Muscle of back (tissue), 13 donors: ENCODE measurements at places on chromosomes 11 and 22. TPM values are rescaled to one million over a fixed set of nuclear protein-coding genes. Genes with fewer than 3 reads are reported as not detected.

DNA sequence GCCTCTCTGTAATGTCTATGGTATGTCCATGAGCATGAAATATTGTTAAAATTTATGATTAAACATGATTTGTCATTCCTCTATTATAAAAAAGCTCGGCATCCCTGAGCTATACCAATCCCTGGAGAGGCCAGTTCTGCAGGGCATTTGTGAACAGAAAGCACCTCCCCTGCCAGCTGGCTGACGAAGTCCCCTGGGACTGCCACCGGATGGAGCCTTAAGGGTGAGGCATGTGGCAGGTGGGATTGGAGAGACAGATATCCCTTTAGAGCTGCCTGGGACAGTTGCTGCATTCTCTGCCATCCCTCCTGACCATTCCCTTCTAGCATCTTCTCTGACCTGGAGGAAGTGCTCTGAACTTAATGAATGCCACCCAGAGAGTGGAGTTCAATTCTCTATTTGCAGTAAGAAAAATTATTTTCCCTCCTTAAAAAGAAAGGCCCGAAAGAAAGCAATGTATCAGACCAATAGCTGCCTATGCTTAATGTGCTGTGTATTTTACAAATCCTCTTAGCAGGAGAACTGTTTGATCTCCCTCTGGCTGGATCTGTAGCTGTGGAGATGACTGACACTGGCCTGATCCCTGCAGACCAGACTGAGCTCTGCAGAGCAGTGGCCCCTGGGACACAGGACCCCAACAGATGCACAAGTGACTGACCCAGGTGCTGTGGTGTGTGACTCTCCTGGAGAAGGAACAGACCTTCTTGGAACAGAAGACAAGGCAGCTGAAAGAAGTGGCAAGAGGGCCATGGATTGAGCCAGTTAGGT is 219.0 kb upstream of the NAV2 start:
- DNase-seq, result no peak

DNA sequence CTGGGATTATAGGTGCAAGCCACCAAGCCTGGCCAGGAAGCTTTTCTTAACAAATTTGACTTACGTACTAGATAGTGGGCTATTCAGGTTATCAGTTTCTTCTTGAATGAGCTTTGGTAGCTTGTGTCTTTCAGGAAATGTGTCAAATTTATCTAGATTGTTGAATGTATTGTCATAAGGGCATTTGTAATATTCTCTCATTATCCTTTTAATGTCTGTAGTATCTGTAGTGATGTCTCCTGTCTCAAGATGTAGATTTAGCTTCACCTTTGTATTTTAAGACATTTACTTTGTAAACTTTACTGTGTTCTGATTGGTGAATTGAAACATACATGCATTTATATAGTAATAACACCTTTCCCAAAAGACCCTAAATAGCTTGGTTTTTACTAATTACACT is 20.7 kb downstream of the ARHGAP8 start:
- DNase-seq, result no peak

DNA sequence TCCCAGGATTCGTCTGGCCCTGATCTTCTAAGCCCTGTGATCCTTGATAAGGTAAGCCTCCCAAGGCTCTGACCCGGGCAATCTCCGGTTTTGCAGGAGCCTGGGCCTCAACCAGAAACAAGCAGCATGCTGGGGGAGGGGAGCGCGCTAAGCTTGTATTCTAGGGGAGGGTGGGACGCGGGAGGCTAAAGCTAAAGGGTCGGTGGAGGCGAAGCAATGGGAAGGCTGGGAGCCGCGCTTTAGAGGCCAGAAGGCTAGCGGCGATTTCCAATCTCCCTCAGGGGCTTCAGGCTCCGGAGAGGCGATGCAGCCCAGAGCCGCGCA is 753 bp downstream of the PTPN5 start:
- no peak for DNase-seq

DNA sequence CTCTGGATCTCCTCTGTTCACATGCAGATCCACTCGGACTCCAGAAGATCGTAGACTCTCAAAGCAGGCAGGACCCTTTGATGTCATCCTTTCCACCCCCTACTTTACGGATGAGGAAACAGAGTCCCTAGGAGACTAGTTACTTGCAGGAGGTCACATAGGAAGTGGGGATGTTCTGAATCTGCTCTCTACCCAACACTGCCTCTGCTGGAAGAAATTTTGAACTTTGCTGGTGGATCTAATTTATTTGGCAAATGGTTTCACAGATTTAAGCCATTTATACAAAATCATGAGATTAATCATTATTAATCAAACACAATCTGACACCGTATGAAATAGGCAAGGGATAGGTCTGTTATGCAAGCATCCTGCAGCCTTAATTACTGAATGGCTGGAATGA is 55.0 kb upstream of the USP47 start:
- DNase-seq, result no peak

- no peak for DNase-seq
These were observed 202.0 kb downstream of the NTM start for GRCh38 chr11:131572423-131572822.

GRCh38 chr11:35478471-35479091 is 46.8 kb downstream of the PAMR1 start:
- no peak for DNase-seq

GRCh38 chr11:65317025-65317786 is 2.5 kb downstream of the CDC42EP2 start:
- peak; percentile 88 for DNase-seq

GRCh38 chr11:70498171-70498571 is 99.8 kb downstream of the CTTN start:
- DNase-seq, result peak; percentile 27

- DNase-seq, result no peak
These were observed 24.9 kb downstream of the WNT11 start for GRCh38 chr11:76181371-76181770.

- DNase-seq, result peak; percentile 16
These were observed 13.2 kb downstream of the EHF start for GRCh38 chr11:34633990-34634693.

GRCh38 chr11:76810151-76810853 is 27.1 kb downstream of the TSKU start:
- DNase-seq, result no peak

- peak; percentile 10 for DNase-seq
These were observed 258.4 kb downstream of the DYNC2H1 start for GRCh38 chr11:103367650-103368049.

DNA sequence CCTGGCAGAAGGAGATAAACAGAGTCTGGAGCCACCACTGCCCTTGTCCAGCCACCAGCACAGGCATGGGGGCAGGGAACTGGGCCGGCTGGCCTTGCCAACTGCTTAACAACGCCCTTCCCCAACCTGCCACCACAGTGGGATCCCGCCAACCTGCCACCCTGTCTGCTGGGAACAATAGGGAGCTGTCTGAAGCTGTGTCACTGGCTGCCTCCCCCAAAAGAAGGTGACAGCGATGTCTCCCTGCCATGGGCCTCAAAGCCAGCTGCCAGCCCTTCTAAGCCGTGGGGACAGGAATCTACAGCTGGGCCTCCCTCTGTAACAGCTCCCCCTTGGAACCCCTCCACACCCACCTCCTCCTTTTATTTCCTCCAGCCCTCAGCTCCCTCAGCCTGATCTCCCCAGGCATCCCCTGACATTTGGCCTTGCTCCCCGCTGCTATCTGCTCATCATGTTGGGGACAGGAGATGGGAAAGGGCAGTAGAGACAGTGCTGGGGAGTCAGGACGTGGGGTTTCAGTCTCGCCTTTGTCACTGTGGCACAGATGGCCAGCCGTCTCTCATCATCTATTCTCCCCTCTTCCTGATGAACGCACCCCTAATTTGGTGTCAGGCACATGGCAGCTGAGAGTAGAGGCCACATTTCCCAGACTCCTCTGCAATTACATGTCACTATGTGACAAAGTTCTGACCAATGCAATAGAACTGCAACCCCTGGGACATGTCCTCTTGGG is 51.3 kb upstream of the PRDM11 start:
- DNase-seq, result no peak

- peak; percentile 45 for DNase-seq
These were observed 66.8 kb downstream of the LARGE1 start for GRCh38 chr22:33853200-33854097.

- DNase-seq, result no peak
These were observed 185.2 kb downstream of the CSNK2A3 start for GRCh38 chr11:11167806-11168205.

GRCh38 chr22:37515901-37516300 is 3.3 kb downstream of the CARD10 start:
- DNase-seq, result no peak

DNA sequence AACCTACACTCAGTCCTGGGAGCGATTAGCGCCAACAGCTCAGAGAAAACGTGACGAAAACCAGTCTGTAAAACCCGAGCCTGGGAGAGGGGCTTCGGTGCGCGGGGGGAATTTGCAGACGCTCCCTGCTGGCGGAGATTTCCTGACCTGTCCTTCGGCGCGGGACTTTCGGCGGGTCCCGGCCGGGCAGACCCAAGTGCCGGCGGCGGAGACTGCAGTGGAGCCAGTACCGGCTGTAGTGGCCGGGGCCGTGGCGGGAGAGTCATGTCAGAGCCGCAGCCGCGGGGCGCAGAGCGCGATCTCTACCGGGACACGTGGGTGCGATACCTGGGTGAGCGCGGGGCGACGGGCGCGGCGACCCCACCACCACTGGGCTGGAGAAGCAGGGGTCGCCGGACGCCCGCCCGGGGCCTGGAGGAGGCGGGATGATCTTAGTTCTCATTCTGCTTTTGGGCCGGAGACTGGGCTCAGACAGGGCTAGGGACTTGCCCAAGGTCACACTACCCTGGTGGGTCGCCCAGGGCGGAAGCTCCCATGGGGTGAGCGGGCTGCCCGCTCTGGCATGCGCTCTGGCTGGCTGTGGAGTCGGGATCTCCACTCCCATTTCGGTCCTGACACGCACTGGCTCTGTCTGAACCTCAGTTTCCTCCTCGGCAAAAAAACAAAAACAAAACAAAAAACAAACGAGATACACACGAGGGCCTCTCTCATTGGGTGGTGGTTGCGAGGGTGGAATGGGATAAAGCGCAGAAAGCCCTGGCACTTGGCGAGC is at the start of gene MTFP1:
Gene MTFP1, plus strand, starts transcription at position 153 of the 772 bp plus-strand sequence. Its CDS starts 112 bp downstream, at position 265.
- peak; percentile 46 for DNase-seq

The SLC22A8 gene
- polyA plus RNA-seq, result not detected

The OR4D9 gene
- 0.03 TPM for polyA plus RNA-seq

The OR8D1 gene
- 0.04 TPM for polyA plus RNA-seq

The NRXN2 gene
- polyA plus RNA-seq, result 27.4 TPM

The CABP7 gene
- polyA plus RNA-seq, result 0.15 TPM

The LARGE1 gene
- polyA plus RNA-seq, result 9.3 TPM

The CNTF gene
- 0.52 TPM for polyA plus RNA-seq

The CRYBB3 gene
- polyA plus RNA-seq, result not detected
